ENCODE measurements at places on chromosomes 11 and 22.

GRCh38 chr11:70486026-70486415 lies 87.7 kb downstream of the CTTN start:
- DNase-seq = no peak

- peak; percentile 32 for DNase-seq
Measured at GRCh38 chr22:26589367-26589844, 526 bp downstream of the TPST2 start.

DNA sequence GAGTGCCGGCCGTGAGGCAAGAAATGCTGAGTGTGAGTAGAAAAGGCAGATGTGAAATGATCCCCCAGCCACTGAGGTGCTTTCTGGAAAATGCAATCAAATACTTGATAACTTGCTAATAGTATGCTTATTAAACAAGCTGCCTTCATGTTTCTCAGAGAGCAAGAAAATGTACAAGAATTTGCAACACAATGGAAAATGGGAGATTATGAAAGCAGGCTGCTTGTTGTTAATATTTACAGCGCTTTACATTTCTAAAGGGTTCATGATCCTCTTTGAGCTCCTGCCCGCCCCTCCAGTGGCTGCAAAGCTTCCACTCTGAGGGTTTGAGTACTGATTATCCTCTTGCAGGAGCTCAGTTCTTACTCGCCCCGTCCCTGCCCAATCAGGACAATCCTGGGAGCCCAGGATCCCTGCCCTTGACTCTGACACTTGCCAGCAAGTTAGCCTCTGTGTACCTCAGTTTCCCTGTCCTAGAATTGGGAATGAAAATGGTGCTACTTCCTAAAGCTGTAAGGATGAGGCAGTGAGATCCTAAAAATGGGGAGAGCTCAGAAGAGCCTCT lies 645.1 kb downstream of the TBC1D22A start:
- DNase-seq = no peak

GRCh38 chr11:121723246-121723741 lies 270.5 kb upstream of the SORL1-AS1 start:
- DNase-seq = no peak

- DNase-seq = no peak
Measured at GRCh38 chr11:128595221-128595620, 7.9 kb upstream of the ETS1 start.

DNA sequence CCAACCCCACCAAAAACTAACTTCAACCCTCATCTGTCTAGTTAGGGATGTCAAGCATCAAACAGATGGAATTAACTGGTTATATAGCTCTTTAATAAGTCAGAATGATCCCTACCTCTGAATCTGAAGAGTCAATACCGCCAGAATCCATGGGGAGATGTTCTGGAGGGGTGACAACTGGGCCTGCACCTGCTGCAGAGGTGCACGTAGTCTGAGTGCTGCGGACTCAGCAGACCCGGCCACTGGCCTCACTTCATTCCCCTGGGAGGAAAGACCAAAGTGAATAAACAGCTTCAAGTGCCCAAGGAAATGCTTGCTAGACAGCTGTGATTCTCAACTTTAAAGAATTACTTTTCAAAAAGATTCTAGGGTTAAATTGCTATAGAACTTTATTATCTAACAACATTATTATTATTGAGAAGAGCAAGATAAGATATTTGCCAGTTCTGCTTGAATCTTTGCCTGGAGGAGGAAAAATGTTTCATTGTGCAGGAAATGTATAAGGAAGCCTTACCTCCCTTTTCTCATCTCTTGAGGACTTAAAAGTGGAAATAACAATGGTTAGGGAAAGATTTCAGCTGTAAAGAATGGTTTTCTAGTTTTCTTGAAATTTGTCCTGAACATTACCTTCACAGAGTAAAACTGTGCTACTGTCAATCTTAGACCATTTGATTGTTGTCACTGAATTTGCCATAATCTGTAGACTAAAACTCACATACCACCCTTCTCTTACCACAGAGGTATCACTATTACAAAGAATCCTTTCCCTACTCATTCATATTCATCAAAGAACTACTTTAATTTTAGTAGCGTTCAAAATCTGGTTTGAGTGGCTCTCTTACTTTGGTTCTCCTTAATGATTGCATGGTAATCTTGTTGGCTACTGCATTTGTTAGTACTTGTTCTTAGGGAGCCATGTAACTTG lies 4.2 kb downstream of the XBP1 start:
- DNase-seq = no peak

DNA sequence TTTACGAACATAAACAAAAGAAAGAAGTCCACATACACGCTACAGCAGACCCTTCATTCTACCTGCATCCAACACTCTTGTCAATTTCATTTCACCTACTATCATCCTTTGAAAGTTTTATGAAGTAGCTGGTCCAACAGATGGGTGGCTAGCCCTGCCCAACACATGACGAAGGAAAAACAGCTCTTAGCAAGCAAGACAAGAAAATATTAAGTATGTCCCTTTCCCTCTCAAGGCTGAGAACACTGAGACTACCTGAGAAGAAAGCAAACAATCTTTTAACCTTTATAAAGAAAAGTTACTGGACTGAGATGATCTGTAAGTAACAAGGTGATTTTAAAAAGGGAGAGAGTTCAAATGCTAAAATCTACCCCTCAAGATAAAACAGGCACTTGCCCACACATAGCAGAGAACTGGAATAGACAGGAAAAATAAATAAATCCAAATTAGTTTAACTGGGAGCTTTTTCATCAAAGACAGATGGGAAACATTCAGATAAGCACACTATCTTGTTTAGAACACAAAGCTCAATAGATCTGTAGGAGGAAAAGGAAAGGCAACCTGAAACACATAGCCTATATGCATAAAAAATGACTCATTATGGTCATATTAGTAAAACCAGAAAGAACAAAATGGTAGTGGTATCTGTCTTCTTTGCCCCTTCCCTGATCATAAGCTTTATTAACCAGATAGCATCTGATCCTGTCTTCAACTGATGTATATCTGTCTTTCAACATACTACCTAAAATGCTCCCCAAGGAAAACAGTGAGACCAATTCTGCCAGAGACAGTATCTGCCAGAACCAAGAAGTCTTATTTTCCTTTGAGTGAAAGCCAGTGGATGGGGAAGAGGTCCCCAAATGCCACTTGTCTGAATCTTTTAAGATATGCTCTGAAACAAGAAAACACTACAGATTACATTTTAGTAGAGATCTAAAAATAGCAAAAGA lies 104.3 kb downstream of the MRTFA start:
- no peak for DNase-seq

- DNase-seq = no peak
Measured at GRCh38 chr22:19290400-19291217, 910 bp downstream of the CLTCL1 start.

DNA sequence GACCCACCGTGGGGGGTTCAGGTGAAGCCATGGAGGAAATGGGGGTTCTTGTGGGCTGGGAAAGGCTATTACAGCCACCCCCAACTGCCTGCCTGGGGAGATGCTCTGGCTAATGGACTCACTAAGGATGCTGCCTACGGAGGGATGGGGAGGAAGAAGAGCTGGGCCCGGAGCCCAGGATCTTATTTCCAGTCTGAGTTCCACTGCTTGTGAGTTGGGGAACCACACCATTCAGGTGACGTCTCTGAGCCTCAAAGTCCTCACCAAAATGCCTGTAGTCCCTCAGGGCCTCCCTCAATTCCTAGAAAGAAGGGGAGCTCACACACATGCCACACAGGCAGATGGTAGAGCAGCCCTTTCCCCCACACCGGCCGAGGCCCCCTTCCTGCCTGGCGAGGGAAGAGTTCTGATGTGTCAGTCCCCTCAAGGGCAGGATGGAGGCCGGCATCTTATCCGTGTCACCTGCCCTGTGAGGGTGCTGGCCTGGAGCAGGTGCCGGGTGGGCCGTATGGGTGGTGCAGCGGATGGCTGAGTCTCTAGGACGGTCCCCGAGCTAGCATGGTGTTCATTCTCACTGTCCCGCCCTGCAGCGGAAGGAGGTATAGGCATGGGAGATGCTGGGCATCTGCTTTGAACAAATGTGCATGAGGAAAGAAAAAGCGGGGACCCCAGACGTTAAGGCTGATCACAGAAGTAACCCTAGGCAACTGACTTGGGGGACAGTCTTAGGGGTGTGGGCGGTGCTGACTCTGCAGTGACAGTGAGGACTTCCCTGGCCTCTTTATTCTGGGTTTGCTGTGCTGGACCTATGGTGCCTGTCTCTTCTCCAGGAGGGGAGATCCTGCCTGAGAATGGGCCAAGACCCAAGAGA lies 15.7 kb downstream of the MRGPRF start:
- no peak for DNase-seq

DNA sequence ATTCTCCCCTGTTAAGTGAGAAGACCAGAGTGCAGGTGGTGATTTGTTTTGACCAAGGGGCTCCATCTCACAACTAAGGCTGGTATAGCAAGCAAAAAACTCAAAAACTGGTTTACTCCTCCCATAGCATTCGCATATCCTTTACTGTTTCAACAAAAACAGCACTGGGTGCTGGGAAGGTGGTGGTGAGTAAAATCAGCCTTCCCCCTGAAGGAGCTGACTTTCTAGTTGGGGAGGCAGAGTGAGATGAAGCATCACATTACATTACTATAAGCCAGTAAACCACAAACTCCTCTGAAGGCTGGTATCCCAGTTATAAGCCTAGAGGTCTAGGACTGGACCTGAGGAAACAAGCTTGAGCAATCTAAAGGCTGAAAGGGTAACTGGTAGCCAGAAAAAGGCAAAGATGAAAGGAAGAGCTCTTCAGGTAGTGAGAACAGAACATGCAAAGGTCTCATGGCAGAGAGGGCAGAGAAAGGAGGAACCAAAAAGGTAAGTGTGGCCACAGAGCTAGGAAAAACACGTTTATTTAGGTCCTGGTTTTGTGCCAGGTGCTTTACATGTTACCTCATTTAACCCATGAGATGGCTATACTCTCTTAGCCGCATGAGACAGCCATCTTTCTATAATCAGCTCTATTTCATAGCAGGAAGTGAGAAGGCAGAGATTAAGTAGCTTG lies 22.3 kb downstream of the TMEM123 start:
- no peak for DNase-seq

DNA sequence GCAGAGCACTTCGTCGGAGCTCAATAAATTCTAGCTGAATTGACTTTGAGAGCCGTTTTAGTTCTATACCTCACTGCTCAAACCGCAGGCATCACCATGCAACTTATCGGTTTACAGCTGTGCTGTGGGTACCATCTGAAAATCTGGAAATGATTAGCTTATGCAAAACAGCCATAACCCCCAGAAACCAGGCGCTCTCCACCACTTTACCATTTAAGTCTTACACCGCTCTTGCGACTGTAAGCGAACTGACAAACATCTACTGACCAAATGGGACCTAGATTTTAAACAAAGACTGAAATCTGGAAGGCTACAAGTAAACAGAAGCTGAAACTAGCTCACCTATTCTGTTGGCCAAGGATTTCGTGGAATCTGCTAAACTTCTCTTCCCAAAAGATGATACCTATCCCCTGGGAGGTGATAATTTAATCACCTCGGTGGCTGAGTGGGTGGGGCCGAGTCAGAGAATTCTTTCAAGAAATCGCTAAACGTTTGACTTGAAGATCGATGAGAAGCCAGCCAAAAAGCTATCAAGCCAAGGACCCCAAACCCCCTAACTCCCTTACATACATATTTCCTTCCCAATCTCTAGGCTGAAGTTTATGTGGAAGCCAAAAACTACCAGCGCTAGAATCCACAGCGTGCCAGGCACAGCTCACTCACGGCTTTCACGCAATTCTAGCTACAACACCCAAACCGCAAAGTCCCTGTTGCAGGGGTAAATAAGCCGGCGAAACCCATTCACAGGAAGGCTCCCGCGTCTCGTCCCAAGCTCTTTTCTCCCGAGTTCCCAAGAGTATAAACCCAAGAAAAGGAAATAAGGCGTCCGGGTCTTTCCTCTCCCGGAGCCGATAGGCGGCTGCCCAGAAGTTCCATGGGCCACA lies 644 bp downstream of the SPTY2D1 start:
- no peak for DNase-seq

GRCh38 chr11:132343445-132344175 lies 973.2 kb downstream of the NTM start:
- no peak for DNase-seq

DNA sequence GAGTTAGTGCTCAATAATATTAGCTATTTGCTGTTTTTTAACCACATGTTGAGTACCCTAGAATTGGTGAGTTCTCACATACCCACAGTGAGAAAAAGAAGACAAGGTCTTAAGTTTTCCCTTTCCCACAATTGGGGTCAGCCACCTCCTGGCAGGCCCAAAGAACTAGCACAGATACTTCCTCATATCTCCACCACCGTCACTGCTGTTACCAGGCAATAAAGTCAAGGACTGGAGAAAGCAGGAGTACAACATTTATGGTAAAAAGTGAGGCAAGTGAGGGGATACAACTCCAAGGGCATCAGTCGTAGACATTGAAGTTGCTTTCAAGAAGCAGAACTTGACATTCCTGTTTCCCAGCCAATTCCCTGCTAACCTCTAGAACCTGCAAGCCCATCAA lies 19.6 kb downstream of the ELP4 start:
- DNase-seq = no peak

DNA sequence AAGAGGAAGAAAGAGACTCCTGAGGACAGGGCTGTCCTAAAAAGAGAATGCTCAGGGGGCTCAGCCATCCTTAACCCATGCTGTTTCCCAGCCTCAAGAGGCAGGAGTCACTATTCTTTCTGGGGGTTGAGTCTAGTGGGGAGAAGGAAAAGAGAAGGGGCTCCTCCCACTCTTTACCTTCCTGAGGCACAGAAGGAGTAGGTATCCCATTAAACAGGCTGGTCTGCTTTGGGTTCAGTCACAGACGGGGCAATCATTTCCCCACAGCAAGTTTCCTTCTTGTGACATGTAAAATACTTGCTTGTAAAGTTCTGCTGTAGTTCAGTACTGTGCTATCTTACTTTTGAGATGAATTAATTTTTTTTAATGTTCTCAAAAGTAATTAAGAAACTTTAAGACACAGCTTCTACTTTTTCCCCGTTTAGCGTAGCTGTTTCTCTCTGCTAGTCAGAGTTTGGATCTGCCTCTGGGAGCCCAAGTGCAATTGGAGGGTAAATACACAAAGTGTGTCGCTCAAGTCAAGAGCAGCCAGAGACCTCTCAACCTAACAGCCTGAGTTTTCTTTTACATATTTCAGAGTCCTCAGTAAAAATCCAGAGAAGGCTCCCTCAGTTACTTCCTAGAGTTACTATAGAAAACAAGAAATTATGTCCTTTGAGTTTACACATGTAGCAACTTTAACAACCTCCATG lies 15.0 kb downstream of the OR8A1 start:
- no peak for DNase-seq

- no peak for DNase-seq
Measured at GRCh38 chr11:59138643-59139042, 4.0 kb upstream of the FAM111A start.

DNA sequence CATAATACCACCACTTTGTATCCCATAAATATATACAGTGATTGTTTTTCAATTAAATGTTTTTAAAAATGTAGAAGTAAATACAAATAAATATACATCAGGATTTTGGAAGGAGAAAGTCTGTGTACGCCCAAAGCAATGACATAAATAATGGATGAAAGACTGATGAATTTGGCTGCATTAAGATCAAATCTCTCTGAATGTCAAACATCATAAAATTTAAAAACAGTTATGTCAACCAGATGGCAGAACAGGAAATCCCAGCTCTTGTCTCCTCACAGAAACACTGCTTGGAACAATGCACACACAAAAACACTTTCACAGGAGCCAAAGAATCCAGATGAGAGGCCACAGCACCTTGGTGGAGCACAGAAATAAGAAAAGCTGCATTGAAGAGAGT lies 332.9 kb downstream of the NTM start:
- no peak for DNase-seq

GRCh38 chr11:22792497-22792896 lies 37.1 kb downstream of the SVIP start:
- DNase-seq = no peak

GRCh38 chr22:50190182-50190940 lies 4.6 kb downstream of the TRABD start:
- peak; percentile 68 for DNase-seq
